ENCODE measurements at places on chromosomes 3 and 15. TPM values are rescaled to one million over a fixed set of nuclear protein-coding genes. Genes with fewer than 3 reads are reported as not detected.

TPRG1 gene
- 11.9 TPM for total RNA-seq

DNA sequence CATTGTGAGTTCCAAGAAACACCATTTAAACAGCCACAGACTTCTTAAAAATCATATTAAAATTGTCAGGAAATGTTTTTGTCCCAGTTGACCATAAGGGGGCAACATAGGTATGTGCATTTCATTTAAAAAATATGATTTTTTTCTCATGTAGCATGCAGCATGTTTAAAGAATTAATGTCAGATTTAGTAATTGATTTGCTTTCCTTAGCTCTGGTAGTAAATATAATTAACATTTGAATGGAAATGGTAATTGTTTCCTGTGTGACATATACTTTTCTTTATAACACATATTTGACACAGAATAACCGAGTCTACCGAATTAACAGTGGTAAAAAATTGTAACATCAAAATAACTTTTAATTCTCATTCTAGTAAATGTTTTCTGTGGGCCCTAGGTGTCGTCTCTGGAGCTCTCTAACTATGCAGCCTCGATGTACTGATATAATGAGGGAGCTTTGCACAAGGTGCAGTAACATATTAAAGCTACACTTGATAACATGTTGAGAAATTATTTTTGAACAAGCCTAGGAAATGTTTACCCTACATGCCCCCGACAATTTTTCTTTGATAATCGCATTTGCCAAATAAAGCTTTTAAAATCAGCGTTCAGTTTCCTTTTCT lies 34.9 kb downstream of the NXPE3 start:
- no peak for DNase-seq

DNA sequence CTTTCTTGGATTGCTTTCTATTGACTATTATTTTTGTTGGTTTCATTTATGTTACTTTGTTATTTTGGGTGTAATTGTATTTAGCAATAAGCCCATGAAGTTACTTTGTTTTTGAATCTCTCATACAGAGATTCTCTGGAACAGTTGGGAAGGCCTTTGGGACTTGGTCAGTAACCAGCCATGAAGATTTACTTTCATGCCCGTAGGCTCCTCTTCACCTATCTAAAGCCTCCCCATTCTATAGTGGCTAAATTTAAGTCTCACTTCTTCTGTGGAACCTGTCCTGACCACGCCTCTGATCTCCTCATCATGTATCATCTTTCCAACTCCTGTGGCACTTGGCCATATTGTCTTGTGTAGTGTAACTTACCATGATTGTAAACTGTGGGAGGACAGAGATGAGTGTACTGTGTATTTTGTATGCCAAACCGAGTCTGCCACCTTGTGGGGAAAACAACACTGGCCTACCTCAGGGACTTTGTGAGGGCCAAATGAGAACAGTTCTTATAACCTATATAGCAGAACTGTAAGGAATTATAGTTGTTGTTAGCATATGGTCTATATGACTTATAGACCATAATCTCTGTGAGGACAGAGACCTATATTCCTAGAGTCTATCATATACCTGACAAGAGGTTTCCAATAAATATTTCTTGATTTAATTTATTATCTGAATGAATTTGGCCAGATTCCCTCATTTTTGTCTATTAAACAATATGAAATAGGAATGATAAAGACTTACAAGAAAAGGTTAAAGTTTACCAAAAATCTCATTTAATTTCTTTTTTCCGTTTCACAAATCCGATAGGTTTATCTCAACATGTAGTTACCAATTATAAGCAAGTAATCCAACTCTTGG lies 75.0 kb downstream of the STARD9 start:
- DNase-seq, result peak; percentile 78

PIF1 gene
- 36.3 TPM for total RNA-seq

ZPLD1 gene
- total RNA-seq, result not detected

DNA sequence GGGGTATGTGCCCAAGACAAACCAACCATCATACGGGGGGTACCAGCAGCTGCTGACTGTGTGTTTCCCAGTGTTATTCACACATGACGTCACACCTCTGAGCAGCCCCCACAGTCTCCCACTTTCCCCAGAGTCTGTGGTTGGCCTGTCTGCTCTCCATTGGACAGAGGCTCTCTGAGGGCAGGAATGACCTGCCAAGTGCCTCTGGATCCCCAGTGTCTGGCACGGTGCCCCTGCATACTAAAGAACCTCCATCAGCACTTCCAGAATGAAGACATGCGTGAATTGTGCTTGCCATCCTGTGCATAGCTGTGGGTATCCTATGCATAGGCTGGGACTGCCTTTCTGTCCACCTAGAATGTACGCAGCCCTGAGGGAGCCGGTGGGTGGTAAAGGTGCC lies 3.5 kb upstream of the CCDC9B start:
- DNase-seq, result no peak

MESP1 gene
- total RNA-seq, result 4.6 TPM

OSBPL10 gene
- 11.2 TPM for total RNA-seq

- no peak for DNase-seq
Measured at GRCh38 chr15:84962955-84963354, 18.7 kb upstream of the PDE8A start.

HCLS1 gene
- 235 TPM for total RNA-seq

GRCh38 chr3:71425491-71426071 lies 157.9 kb downstream of the FOXP1 start:
- peak; percentile 50 for DNase-seq

DNAH1 gene
- 10.1 TPM for total RNA-seq

CKMT1B gene
- total RNA-seq, result not detected

Data from activated CD4-positive, alpha-beta T cell treated with anti-CD3 and anti-CD28 coated beads for 36 hours (primary cell).